ENCODE measurements at places on chromosomes 5 and 9.

DNA sequence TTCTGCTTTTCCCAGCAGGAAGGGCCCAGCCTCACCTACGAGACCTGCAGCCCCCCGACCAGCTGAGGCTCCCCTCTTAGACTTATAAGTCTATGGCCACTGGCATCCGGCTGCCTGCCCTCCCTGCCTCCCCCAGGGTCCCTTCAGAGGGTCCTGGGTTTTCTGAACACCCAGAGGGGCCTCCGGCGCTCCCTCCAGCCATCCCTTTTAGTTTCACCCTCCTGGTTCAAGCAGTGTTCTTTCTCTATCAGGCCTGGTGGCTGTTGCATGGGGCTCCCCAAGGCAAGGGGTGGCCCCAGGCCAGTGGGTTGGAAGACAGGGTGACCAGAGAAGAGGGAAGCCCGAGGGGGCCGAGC lies 21.8 kb downstream of the GOLGA2 start:
- DNase-seq: no peak

GRCh38 chr5:142078221-142078620 lies 30.4 kb upstream of the NDFIP1 start:
- no peak for DNase-seq

DNA sequence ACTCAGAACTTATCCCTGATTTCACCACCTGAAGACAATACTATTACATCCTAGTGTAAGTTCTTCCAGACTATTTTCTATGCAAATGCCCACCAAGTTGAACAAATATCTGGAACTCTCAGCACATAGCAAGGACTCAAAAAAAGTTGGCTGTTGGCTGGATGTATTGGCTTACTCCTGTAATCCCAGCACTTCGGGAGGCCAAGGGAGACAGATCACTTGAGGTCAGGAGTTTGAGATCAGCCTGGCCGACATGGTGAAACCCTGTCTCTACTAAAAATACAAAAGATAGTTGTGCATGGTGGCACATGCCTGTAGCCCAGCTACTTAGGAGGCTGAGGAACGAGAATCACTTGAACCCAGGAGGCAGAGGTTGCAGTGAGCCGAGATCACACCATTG lies 15.0 kb upstream of the VPS13A start:
- DNase-seq: no peak

GRCh38 chr9:96087669-96088299 lies 212.3 kb downstream of the ERCC6L2 start:
- DNase-seq: no peak

GRCh38 chr9:19331877-19332276 lies 48.2 kb downstream of the RPS6 start:
- DNase-seq: no peak

DNA sequence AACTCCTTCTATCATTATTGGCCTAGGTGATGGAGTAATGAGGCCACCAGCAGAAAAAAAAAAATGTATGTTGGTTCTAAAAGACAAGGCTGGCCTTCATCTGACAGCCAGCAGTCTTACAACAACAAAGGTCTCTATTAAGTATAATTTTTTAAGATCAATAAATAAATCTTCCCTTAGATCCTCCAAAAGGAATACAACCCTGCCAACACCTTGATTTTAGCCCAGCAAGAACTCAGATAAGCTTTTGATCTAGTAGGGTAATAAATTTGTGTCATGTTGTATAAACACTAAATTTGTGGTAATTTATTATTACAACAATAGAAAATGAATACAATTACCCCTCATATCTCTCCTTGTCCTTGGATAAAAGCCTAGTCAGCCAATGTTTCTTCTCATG lies 633.2 kb upstream of the FAM174A start:
- DNase-seq: no peak

GRCh38 chr9:4666042-4666699 lies at the start of gene SPATA6L:
TSS of gene SPATA6L (minus strand) at chr9:4666480. CDS start at chr9:4666250, 230 bp downstream.
- DNase-seq: peak; percentile 66

GRCh38 chr5:178334861-178335260 lies 102.3 kb upstream of the PHYKPL start:
- no peak for DNase-seq

DNA sequence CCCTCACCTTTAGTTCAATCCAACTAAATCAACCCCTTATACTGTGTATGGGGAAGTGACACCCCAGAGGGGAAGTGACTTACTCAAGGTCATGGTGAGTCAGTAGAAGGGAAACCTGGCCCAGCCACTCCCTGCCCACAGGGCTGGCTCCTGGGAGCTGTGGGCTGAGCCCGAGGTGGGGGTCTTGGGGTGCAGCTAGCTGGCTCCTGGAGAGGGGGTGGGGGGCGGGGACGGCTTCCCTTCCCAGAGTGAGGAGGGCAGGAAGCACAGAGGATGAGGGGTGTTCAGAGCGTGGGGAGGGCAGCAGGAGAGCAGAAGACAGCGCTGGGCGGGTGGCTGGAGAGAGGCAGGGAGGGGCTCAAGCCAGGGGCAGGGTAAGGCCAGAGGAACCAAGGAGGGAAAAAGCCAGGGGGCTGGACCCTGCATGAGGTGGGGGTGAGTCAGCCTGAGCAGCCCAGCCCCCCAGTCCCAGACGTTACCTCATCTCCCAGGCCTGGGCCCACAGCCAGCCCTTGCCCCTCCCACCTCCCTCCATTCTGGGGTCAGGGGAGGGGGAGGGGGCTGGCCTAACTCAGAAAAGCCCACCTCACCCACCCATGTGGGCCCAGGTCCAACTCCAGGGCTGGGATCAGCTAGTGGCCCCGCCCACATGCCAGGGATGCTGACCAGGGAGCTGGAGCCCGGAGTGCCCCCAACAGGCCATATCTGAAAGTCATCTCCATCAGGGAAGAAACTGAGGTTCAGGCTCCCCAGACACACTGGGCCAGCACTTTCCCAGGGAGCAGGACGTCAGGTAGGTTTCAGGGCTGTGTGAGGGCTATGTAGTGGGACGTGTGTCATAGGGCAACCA lies 2.8 kb downstream of the PDLIM7 start:
- peak; percentile 90 for DNase-seq

DNA sequence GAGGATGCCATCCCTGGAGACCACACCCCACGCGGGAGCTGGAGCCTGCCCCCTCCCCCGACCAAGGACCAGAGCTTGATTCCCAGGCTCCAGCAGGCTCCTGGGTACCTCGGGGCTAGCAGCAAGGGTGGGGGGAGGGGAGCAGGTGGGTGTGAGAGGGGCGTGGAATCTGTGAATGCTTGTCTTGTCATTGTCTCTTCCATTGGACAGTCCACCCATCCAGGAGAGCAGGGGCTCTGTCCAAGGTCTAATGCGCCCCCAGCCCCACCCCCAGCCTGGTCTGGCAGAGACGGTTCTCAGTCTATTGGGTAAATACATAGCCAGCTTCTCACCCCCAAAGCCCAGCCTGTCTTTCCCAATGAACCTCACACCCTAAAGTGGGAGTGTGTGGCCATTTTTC lies 22.8 kb downstream of the URM1 start:
- no peak for DNase-seq

GRCh38 chr9:33289496-33289895 lies 820 bp upstream of the NFX1 start:
- no peak for DNase-seq

GRCh38 chr5:17219006-17219422 lies 1.6 kb downstream of the BASP1 start:
- DNase-seq: peak; percentile 47

DNA sequence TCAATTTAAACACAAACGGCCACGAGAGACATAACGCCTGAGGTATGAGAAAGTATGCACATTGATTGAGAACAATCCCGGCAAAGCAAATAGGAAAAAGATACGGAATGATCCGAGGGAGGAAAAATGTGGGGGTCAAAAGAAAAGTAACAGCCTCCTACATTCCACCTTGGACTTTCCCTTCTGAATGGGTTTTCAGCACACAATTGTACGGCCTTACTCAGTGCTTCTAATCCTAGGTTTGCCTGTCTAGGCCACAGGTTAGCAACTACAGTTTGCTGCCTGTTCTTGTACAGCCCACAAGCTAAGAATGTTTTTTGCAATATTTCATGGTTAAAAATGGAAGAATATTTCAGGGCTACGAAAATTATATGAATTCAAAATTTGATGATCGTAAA lies 46.2 kb upstream of the RNF20 start:
- DNase-seq: no peak

DNA sequence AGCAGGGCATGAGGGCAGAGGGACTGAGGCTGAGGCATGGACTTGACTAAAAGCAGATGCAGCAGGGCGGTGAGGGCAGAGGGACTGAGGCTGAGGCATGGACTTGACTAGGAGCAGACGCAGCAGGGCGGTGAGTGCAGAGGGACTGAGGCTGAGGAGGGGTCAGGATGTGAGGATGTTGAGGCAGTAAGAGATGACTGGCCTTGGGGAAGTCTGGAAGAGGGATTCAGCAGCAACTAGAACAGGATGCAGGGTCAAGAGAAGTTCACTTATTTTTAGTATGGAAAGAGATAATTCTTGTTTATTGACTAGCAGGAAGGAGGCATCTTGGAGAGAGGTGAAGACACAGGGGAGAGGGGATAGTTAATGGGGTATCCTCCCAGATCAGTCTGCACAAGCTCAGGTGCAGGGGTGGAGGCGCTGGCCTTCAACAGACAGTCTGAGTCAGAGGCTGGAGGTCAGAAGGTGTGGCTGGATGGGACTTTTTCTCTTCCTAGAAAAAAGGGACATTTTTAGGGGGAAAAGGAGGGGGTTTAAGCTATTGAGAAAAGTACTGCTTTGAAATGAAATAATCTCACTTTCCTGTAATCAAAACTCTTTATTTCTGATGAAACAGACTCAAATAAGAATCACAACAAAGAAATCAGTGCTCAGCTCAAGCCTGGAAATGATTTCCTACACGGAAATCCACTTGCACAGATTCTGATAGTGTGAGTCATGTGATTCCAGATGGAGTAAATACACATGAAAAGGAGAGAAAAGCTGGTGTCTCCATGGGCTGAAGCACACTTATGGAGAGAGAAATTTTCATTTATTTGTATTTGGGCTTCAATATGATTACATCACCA lies 130.9 kb downstream of the PALM2AKAP2 start:
- DNase-seq: peak; percentile 67

DNA sequence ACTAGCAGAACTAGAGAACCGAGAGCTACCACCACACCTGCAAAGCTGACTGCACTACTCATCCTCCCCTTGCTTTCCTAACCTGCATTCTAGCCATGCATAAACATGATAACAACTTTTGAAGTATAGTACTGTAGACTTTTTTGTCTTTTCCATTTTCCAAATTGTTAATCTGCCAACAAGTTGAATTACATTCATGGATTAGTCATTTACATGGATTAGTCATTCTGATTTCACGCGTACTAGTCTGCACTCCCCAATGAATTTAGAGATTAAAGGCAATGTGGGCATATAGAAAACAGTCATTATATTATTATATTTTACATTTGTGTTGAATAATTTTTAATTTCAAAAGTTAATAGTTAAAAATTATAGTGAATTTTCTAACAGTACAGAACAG lies 81.4 kb downstream of the EDIL3 start:
- DNase-seq: no peak

- DNase-seq: no peak
Measured at GRCh38 chr5:87138091-87138805, 129.4 kb upstream of the RASA1 start.

DNA sequence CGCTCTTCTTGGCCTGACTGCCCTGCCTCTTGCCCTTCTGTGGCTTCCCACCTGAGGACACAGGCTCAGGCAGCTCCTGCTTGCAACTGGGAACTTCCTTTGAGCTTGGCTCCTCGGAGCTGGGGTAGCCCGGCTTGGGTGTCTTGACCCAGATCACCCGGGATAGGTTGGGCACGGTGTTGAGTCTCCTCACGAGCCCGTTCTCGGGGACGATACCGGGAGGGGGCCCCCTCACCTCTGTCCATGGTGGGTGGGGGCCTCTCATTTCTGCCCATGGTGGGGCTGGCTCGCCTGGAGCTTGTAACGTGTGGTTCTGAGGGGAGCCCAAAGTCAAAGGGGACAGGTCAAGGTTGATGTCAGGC lies 7.8 kb upstream of the DDX41 start:
- no peak for DNase-seq

DNA sequence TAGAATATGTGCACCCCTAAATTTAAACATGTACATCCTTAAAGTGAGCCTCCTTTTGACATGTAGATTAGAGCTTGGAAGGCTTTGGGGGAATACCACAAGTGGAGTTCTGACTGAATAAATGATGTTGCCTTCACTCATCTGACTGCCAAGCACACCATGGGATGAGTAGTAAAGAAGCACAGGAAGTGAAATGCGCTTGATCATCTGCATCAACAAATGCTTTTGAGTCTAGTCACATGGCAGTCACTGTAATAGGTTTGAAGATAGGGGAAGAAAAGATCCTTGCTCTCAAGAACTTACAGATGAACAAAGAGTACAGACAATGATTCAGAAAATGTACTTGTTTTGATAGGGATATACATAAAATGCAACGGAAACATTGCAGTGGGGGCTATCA lies 62.0 kb upstream of the STARD4 start:
- DNase-seq: no peak

- peak; percentile 81 for DNase-seq
Measured at GRCh38 chr5:1555011-1555807, 31.4 kb upstream of the LPCAT1 start.

DNA sequence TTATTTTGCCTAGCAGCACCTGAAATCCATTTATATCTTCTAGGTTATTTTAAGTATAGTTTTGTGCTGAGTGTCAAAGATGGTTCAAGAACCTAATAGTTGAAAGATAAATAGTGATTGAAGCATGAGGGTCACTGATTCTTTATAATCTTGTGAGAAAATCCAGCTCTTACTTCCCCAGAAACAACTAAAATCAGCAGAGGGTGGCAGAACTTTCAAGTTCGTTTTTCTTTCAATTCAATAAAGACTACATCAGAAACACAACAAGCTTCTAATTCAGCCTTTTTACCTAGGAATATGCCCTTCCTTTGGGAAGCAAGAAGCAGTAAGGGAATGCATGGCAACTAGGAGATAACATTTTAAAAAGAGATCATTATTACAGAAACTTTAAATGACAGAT lies 202.6 kb downstream of the KIAA0825 start:
- no peak for DNase-seq

- no peak for DNase-seq
Measured at GRCh38 chr5:72436796-72437471, 70.3 kb downstream of the ZNF366 start.

- no peak for DNase-seq
Measured at GRCh38 chr9:89854715-89855475, 250.1 kb downstream of the GADD45G start.

Data from cardiac muscle cell (in vitro differentiated cells and primary cell).